ENCODE measurements at places on chromosomes 12 and 14. TPM values are rescaled to one million over a fixed set of nuclear protein-coding genes. Genes with fewer than 3 reads are reported as not detected.

DNA sequence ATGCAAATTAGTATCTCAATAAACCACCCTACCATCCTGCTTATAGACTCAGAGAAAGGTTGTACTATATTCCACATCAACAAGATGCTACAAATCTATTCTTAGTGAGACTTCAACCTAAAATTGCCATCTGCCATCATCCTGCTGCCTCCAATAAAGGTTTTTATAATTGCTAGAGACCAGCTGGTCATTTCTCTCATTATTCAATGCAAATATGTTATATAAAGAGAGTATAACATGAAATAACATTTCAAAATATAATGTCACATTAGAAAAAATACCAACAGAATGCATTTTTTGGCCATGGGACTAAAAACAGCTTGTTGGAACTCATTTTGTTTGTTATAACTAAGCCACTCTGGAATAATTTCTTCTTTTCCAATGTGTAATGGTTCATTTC lies 247.3 kb downstream of the LRIG3 start:
- DNase-seq: no peak

GRCh38 chr12:22310275-22310674 lies 24.2 kb downstream of the ST8SIA1 start:
- DNase-seq: no peak

DNA sequence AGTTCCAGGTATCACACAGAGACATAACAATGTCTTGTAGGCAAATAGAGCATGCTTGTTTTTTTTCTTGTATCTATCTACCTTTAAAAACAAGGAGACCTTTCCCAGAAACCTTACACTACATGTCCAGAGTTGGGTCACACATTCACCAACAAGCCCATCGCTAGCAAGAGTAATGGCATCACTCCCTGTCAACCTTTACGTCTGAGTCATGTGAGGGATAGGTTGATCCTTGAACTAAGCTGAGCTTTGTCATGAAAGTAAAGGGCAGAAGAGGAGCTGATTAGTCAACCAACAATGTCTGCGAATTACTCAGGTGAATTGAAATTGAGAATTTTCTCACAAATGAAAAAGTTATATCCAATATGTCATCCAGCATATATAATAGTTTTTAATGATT lies 219.4 kb downstream of the CNTN1 start:
- no peak for DNase-seq

LLPH gene
- 5.6 TPM for total RNA-seq

- DNase-seq: no peak
Observed at GRCh38 chr14:75289840-75290388, 11.3 kb downstream of the FOS start.

INHBC gene
- total RNA-seq: not detected

DNA sequence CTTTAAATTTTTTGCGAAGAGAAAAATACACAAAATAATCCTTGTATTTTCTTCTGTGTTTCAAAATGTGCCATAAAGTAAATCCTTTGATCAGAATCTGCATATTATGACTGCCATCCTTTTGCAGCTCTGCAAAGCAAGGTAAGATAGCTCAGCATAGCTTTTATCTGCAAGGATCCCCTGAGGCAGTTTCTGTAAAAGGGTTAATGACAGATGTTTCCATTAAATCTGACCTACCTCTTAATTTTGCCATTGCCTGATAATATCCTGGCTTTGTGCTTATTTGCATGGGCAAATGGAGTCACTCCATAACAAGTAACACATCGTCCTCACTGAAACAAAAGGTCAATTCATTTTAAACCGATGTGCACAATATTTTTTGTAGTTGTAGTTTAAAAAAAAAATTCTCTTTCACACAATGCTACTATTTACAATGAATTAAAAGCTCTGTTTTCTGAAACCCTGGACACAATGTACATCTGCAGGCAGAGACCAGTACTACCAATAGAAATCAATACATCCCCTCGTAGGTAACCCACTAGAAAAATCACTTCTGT lies 108.5 kb upstream of the SOX5 start:
- DNase-seq: no peak

FGF23 gene
- not detected for total RNA-seq

GYS2 gene
- not detected for total RNA-seq

GRCh38 chr12:7035463-7035862 lies 17.2 kb upstream of the LPCAT3 start:
- DNase-seq: no peak

GRCh38 chr12:2265461-2266167 lies 212.8 kb downstream of the CACNA1C start:
- DNase-seq: peak; percentile 31

DNA sequence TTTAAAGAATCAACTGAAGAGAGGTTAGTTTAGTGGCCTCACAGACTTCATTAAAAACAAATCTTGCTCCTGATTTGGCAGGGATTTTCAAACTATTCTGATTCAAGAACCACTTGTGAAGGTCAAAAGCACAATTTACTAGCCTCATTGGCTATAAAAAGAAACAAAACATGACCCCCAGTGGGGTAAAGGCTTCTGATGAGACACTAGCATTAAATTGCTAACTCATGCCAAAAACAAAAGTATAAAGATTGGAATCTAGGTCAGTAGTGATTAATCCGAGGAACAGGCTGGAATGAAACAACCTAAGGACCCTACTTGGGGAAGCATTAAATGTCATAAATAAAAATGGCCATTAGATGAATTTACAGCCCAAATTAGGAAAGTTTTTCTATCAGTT lies 312.3 kb downstream of the PAWR start:
- peak; percentile 49 for DNase-seq

DNA sequence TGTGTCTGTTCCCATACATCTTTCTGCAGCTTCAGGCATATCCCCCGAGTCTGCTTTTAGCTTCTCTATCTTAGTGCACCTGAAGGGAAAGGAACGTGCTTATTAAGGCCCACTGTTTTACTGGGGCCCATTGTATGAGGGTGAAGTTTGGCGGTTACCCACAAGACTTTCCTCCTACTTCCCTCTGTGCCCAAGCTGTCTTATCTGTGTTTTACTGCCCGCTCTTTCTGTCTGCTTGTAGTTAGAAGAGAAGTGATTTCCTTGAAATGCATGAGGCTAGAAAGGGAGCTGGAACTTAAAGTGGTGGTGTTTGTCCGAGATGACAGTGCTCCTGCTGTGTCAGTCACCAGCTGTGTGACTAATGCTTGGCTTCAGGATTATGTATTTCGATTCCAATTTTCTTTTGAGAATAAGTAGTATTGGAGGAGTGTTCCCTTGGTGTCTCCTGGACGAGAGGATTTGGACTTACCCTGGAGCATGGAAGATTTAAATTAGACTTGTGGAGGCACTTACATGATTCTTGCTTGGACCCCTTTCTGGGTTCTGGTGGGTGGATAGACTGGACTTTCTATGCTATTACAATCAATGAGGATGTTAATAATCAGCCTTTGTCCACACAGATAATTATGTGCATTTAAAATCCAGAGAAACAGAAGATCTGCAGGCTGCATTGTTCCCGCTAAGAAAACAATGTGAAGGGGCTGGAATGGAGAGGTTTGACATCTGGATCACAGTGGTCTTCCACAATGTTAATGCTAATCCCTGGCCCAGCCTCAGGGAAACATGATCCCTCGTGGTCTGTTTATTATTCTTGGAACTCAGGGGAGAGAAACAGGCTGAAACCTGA lies 13.9 kb upstream of the KRT86 start:
- peak; percentile 4 for DNase-seq

- DNase-seq: no peak
Observed at GRCh38 chr12:130076752-130077151, 85.5 kb upstream of the FZD10 start.

DNA sequence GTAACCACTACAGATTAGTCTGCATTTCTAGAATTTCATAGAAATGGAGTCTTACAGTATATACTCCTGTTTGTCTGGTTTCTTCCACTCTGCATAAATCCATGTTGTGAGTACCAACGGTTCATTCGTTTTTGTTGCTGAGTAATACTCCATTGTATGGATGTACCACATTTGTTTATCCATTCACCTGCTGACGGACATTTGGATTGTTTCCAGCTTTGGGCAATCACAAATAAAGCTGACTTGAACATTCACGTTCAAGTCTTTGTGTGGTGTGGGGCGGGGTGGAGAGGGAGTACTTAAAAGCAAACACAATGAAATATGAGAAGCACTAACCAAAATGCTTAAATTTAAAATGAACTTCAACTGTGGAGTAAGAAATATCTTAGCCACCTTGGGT lies 7.1 kb downstream of the HECTD4 start:
- no peak for DNase-seq

DNA sequence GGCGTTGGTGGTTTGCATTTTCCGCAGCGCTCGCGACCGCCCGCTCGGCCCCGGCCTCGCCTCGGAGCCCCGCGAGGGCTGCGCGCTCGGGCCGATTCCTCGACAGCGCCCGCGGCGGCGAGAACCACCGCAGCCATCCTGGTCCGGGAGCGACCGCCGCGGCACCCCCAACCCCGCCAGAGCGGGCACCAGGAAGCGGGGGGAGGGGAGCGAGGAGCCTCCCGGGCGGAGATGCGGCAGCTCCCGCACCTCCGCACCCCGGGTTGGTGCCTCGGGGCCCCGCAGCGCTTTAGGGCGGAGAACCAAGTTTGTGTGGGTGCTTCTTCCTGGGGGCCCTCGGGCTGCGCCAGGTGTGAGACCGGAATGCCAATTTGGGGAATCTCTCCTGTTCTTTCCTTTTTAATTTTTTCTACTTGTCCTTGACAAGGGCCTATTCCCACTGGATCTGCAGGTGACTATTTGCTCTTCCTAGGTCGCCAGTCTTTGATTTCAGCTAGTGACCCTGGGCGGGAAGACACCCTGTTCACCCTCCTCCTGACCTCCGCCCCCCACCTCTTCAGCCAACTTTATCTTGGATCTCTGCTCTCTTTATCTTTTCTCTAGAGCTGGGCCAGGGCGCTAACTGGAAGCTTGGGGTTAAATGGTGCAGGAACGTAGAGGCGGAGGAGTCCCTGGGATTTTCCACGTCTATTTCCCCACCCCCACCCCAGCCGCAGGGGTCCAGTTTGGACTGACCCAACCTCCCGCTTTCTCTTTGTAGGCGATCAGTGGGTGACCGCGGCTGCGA lies at the start of gene SOCS2:
Gene SOCS2, plus strand, starts transcription at position 751 of the 787 bp plus-strand sequence. CDS start 223 bp downstream, outside the sequence.
- DNase-seq: peak; percentile 56

- DNase-seq: no peak
Observed at GRCh38 chr12:66573605-66574004, 105.3 kb downstream of the GRIP1 start.

- DNase-seq: no peak
Observed at GRCh38 chr14:85291731-85292130, 238.2 kb upstream of the FLRT2 start.

DNA sequence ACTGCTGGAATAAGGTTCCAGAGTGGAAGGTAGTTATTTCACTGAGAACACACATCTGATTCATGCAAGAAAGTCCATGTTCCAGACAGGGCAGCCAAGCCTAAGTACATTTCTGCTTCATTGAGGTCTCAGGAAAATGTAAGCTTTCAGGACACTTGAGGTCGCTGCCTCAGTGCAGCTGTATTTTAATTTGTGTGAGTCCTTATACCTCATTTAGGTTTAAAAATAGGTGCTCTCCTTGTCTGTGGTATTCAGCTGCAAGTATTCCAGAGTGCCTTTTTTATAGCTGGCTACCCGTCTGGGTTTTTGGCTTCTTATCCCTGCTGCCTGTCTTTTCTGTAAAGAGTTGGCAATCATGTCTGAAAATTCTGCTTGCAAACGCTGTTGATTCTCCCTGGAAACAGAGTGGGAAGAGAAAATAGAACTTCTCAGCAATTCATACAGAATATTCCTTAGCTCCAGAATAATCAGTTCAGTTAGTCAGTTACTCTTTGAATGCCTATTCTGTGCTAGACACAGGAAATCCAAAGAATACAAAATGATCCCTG lies 45.3 kb upstream of the PLBD1 start:
- no peak for DNase-seq

DNA sequence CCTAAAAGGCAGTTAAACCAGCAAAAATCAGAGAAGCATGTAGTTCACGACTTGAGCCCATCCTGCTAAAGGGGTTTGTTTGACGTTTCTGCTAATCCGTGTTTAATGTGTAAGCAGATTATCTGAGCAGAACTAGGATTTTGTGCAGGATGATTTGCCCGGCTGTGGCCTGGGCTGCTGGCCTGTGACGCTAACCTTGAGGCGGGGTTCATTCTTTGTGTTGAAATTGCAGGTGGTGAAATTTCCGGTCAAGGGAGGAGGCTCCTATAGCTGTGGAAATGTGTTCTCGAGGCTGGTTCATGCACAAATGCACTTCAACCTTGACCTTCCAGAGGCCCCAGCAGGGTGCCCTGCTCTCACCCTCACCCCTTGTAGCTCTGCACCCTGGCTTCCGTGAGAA lies 63.7 kb downstream of the SLC24A4 start:
- peak; percentile 76 for DNase-seq

- DNase-seq: no peak
Observed at GRCh38 chr14:98725191-98725590, 546.8 kb downstream of the BCL11B start.

DNA sequence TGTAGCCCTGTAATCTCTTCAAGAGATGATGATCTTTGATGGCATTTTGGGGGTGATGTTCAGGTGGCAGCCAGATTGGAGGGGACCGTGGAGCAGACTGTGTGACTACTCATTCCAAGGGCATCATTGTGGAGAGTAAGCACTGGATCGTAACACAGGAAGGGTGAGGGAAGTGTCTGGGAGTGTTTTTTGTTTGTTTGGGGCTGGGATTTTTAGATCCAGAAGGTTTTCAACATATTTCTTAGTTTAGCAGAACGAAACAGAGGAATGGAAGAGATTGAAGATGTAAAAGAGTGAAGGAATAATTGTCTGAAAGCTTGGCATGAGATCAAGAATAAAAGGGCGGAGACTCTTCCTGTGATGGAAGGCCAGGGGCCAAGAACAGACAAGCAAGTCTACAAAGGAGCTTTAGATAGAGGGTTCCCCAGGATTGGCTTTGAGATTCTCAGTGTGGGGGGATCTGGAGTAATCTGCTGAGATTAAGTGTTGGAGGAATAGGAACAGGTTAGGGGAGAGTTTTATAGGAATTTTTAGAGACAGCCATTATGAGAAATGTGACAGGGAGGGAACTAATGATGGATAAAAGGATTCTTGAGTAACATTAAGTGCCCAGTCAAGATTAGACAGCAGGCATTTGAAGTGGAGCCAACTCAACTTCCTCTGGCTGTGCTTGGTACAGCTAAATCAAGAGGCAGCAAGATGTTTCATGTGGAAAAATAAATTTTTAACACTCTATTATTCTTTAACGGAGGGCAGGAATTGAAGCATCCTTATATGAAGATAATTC lies 79.7 kb upstream of the REP15 start:
- no peak for DNase-seq

DNA sequence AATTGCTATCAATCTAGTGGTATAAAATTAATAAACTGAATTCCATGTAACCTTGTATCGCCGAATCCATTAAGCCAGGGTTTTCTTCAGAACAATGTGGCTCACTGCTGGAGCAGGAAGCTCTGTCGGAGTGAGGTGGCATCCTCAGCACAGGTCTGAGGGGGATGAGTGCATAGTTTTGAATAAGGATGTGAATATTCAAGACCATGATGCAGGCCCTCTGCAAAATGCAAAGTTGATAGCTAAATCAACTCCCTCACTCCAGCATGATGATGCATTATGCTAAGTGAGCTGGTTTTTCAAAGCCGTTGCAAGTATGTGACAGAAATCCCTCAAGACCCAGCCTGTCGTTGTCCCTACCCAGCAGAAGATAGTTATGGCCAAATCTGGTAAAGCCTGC lies 53.0 kb downstream of the TRIM9 start:
- DNase-seq: no peak

FBLN5 gene
- 77.7 TPM for total RNA-seq

SRRM4 gene
- total RNA-seq: not detected

- DNase-seq: no peak
Observed at GRCh38 chr12:128829861-128830504, 6.2 kb upstream of the SLC15A4 start.

Data from fibroblast of villous mesenchyme (primary cell).